Natural killer cell (primary cell): ENCODE measurements at places on chromosomes 4 and X.

- no peak for DNase-seq
Measured at GRCh38 chr4:78370631-78371372, 180.8 kb upstream of the ANXA3 start.

DNA sequence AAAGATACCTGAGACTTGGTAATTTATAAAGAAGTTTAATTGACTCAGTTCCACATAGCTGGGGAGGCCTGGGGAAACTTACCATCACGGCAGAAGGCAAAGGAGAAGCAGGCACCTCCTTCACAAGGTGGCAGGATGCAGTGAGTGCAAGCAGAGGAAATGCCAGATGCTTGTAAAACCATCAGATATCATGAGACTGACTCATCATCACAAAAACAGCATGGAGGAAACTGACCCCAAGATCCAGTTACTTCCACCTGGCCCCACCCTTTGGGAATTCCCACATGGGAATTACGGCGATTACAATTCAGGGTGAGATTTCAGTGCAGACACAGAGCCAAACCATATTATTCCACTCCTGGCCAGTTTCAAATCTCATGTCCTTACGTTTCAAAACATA lies 514.7 kb upstream of the SPANXN1 start:
- no peak for DNase-seq

- DNase-seq, result no peak
Measured at GRCh38 chr4:151908201-151908600, 147.4 kb upstream of the GATB start.

DNA sequence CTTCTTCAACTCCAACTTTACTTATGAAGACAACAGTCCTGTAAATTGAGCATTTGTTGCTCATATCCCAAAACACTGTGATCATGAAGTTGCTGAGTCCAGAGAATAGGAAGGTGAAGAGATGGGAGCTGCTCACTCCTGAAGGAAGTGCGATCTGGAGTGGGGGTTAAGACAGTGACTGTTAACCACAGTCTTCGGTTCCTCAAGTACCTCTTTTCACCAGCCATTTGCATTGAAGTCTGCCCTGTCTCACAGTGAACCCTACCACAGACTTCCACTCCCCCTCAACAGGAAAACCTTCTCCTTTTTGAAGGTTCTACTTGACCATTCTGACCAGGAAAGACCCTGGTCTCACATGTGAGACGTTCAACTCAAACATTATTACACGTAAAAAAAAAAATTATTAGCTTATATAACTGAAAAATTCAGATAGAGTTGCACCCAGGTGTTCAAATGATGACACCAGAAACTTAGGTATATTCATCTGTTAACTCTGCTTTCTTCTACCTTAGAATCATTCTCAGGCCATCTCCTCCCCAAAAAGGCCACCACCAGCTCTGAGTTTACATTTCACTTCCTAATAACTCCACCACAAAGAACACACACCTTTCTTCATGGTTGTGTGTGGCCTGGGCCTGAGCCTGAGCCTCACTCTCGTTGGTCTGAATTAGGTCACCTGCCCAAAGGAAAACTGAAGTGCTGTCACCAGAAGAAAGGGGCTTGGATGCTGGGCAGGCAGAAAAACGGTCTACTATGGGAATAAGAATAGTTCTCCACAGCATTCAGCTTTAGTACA lies 199.2 kb downstream of the DCTD start:
- DNase-seq, result no peak

GRCh38 chr4:122512430-122512829 lies 55.9 kb upstream of the IL2 start:
- no peak for DNase-seq

DNA sequence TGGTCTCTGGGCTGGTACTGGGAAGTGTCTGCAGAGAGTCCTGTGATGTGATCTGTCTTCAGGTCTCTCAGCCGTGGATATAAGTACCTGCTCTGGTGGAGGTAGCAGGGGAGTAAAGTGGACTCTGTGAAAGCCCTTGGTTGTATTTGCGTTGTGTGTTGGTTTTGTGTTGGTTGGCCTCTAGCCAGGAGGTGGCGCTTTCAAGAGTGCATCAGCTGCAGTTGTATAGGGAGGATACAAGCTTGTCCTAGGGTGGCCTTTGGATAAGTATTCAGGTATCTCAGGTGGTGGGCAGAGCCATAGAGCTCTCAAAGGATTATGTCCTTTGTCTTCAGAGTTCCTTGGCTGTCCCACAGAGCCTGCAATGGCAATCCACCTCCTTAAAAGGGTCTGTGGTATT lies 111.6 kb downstream of the MAGEB17 start:
- DNase-seq, result peak; percentile 4

DNA sequence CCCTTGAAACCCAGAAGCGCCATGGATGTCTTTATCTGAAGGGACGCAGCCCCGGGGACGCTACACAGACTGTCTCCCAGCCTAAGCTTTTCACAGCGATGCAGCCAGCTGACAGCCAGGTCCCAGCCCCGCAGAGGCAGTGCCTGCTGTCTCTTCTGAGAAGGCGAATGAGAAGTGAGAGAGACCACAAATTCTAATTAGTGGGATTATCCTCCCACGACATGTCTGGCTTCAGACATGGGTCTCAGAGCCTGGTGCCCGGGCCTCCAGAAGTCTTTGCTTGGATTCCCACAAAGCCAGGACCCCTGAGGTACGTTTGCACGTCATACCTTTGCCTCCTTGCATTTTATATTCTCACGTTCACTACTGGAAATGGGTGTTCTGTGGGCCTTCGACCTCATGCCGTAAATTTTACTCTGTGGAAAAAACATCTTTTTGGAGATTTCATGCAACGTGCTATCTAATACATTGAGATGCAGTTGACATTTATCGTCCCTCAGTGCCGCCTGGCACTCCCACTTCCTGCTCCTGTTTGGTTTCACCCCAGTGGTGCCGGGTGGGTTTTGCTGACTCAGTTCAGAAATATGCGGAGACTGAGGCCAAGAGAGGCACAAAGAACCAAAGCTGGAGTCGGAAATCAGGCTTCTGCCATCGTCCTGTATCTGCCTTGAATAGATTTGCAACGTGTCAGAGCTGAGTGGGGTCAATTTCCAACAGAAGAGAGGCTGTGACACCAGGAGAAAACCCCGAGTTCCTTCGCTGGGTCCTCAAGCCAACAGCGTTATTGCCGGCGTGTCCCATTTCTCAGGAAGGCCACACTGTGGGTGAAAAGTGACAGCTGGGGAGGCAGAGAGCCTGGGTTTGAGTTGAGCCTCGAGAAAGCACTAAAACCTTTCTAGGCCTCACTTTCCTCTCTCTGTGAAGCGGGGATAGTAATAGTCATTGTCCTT lies 114.4 kb downstream of the STK32B start:
- DNase-seq, result no peak

DNA sequence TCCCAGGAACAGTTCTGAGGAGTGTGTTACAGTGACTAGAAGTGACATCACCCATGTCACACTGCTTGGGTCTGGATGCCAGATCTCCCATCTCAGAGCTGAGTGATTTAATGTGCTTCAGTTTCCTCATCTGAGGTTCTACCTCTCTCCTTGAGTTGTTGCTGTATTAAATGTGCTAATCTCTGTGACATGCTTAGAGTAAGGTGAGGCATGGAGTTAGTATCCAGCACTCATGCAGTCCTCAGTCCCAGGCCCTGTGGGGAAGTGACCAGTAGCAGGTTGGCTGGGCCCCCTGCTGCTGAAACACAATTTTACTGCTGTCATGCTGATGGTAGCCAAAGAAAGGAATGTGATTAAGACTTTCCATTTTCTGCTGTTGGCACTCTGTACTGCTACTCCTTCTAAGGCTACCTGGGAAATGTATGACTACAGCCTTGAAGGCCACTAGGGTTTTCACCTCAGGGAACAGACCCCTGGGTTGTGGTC lies 639.6 kb downstream of the MID1IP1 start:
- no peak for DNase-seq

DNA sequence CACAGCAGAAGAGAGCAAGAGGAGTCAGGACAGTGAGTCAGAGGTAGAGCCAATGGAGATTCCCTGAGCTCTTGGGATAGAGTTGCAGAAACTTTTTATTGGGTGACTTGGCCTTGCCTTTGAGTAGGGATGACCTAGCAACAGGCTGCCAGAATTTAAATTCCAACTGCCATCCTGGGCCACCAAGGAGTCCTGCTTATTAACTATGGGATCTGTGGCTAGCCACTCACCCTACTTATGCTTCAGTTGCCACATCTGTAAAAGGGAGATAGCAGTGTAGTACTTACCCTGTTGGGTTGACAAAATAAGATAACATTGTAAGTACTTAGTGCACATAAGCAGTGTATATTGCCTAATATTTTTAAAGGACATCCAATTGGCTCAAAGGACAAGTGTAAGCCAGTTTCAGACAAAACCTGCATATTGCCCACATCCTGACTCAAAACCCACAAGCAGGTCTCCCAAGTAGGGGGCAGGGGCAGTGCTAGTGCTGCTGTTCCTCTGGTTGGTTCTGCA lies 43.5 kb upstream of the TMEM164 start:
- no peak for DNase-seq

- no peak for DNase-seq
Measured at GRCh38 chr4:75180790-75181776, 248.2 kb downstream of the PARM1 start.

DNA sequence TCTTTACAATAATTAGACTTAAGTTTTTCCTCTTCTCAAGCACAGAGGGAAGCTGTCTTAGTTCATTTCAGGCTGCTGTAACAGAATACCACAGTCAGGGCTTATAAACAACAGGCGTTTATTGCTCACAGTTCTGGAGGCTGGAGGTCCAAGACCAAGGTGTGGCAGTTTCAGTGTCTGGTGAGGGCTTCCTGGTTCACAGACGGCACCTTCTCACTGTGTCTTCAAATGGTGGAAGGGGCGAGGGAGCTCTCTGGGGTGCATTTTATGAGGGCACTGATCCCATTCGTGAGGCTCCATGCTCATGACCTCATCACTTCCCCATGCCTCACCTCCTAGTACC lies 115.7 kb upstream of the MXRA5 start:
- DNase-seq, result no peak

DNA sequence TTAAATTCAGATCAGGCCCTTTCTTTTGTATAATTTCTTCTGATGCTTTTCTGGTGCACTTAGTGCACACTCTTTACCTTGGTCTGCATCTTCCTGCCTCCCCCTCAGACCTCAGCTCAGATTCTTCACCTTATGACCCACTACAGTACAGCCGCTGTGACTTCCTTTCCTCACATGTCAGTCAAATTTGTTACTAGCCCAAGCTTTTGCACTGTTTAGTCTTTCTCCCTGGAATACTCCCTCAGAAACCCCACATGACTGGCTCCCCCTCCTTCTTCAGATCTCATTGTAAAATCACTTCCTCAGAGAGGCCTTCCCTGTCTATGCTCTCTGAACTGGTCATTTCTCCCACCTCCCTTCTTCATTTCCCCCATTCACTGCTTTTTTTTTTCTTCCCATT lies 132.9 kb downstream of the FRAS1 start:
- DNase-seq, result no peak

DNA sequence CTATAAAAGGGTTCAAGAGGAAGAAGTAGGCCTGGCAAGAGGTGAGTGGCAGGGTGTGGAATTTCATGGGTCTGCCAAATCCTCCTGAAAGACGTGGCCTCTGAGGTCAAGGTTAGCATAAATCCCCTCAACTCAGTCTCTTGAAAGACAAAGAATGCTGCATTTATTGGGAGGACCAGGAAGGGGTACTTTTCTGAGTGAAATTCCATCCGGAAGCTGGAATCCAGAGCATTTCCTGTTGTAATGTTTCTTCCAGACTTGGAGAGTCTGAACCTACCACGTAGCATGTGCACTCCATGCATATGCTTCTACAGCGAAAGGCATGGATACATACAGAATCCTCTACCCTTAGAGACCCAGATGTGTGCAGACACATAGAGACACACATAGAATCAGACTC lies 13.4 kb upstream of the FGD1 start:
- no peak for DNase-seq

DNA sequence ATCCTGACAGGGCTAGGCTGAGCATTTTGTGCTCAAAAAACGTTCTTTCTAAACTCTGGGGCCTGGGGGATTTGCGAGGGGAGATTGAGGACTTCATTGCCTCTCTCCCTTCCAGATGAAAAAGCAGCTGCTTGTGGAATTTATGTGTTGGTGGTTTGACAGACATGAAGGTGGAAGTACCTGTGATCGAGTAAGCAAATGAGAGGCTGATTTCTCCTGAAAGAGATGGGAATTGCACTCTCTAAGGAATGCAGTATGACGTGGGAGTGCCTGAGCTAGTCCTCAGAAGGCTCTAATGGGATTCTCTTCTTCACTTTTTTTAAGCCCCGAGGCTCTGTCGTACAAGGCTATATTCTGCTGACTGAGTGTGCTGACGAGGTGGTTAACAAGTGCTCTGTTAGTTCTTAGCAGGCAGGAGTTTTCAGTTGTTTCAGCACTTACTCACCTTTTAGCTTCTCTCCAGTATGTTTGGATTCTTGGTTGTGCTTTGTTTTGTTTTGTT lies 426.8 kb upstream of the CNKSR2 start:
- DNase-seq, result no peak

DNA sequence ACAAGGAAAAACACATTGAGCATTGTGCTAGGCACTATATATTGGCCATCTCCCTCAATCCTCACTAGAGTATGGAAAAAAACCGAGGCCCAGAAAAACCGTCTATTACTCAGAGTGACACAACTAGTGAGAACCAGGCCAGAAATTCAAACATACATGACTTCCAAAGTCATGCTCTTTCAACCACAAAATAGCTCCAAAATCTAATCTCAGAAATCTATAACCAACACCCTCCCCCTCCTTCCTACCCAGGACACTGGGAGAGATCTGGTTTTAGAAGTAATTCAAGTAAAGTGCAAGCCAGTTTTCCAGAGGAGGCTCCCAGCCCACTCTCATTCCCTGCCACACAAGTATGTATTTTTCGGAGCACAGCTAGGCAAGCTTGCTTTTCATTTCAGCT lies 7.6 kb downstream of the HS3ST1 start:
- DNase-seq, result no peak
